ENCODE measurements at places on chromosomes 7 and 10.

- no peak for DNase-seq
Observed at GRCh38 chr7:139118805-139119485, 9.4 kb upstream of the ZC3HAV1 start.

GRCh38 chr7:34090816-34091215, 185.5 kb downstream of the BMPER start:
- DNase-seq, result no peak

GRCh38 chr10:80077869-80078447, 507 bp upstream of the TMEM254 start:
- no peak for DNase-seq

GRCh38 chr7:157682064-157682945, 345.5 kb downstream of the DNAJB6 start:
- no peak for DNase-seq

DNA sequence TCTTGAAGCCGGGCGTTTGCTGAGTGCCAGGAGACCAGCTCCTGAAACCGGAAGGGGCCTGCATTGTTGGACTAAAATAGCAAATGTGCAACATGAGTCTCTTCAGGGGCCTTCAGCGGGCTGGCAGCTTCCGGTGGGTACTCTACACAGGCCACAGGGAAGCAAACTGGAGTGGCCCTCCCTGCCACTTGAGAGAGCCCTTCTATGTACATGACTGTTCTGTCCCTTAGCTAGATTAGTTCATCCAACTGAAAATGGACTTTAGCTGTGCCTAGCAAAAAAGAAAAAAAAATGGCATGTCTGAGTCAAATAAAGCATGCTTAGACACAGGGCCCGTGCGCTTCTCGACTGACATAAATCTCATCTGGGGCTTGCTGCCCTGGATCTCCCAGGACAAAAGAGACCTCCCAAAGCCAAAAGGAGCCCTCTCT, 115.3 kb upstream of the TCF7L2 start:
- no peak for DNase-seq

DNA sequence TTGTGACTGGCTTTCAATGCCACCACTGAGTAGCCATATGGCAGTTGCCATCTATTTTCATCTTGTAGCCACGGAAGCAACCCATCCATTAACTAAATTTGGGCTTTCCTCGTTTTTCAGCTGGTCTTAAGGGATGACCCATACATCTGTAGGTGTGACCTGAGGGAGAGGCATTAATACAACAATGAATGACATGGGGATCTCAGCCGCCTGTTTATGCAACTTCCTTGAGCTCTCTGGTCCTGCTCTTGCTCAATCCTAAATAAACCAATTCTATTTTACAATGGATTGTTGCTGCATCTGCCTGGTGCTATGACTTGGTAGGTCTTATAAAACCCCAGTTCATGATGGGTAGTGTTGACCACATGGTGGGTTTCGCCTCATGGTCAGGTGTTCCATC, 21.9 kb upstream of the ADAM22 start:
- no peak for DNase-seq

Measured in MG63 (cell line).